ENCODE measurements at places on chromosomes 1 and 21.

GRCh38 chr1:21756393-21757089, 26.4 kb downstream of the USP48 start:
- DNase-seq: no peak

GRCh38 chr1:7902478-7903085, 38.1 kb downstream of the TNFRSF9 start:
- DNase-seq: peak; percentile 89

- no peak for DNase-seq
Observed at GRCh38 chr1:27555700-27556424, 48.1 kb downstream of the AHDC1 start.

GRCh38 chr1:184059887-184060286, 8.4 kb downstream of the TSEN15 start:
- no peak for DNase-seq

GRCh38 chr1:67570486-67571143, 114.4 kb upstream of the GADD45A start:
- DNase-seq: no peak

DNA sequence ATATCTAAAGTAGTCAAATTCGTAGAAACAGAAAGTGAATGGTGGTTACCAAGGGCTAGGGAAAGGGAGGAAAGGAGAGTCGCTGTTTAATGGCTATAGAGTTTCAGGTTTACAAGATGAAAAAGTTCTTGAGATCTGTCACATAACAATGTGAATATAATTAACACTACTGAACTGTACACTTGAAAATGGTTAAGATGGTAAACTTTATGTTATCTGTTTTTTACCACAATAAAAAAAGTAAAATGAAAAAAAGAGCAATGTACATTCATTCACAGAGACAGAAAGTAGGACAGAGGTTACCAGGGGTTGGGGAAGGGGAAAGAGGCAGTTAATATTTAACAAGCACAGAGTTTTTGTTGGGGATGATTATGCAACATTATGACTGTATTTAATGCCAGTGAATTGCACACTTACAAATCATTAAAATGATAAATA, 53.3 kb upstream of the SEC16B start:
- DNase-seq: no peak

- DNase-seq: peak; percentile 97
Observed at GRCh38 chr1:193059282-193060114, at the start of the genes RO60 and UCHL5. TSS of gene RO60 (plus strand) at chr1:193059612. CDS start at chr1:193069055, 9,443 bp downstream. TSS of gene UCHL5 (minus strand) at chr1:193059360. CDS start at chr1:193059260, 100 bp downstream.

GRCh38 chr21:34034369-34035014, 38.9 kb upstream of the MRPS6 start:
- no peak for DNase-seq

DNA sequence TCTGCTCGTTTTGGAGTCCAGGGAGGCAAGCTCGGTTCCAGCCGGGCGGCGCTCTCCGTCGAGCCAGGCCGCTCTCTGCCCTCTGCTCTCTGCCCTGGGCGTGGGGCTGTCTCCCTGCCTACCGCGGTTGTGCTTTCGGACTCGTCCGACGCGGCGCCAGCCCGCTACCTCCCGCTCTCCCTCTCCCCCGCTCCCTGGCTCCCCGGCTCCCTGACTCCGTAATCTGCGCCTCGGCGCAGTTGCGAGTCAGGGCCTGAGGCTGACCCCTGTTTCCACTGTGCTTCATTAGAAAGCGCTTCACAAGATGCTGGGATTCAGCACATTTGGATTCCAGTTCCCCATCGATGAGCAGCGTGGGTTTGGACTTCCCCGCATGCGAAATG, 2.2 kb downstream of the SOX13 start:
- peak; percentile 20 for DNase-seq

DNA sequence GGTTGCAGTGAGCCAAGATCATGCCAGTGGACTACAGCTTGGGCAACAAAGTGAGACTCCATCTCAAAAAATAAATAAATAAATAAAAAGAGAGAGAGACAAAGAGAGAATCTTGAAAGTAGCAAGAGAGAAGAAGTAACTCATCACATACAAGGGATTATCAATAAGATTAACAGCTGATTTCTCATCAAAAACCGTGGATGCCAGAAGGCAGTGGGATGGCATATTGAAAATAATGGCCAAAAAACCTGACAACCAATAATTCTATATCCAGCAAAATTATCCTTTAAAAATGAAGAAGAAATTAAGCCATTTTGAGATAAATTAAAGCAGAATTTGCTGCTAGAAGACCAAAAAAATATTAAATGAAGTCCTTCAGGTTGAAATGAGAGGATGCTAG, 35.7 kb downstream of the KLHDC7A start:
- no peak for DNase-seq

GRCh38 chr1:234621657-234622335, 11.8 kb upstream of the IRF2BP2 start:
- no peak for DNase-seq

DNA sequence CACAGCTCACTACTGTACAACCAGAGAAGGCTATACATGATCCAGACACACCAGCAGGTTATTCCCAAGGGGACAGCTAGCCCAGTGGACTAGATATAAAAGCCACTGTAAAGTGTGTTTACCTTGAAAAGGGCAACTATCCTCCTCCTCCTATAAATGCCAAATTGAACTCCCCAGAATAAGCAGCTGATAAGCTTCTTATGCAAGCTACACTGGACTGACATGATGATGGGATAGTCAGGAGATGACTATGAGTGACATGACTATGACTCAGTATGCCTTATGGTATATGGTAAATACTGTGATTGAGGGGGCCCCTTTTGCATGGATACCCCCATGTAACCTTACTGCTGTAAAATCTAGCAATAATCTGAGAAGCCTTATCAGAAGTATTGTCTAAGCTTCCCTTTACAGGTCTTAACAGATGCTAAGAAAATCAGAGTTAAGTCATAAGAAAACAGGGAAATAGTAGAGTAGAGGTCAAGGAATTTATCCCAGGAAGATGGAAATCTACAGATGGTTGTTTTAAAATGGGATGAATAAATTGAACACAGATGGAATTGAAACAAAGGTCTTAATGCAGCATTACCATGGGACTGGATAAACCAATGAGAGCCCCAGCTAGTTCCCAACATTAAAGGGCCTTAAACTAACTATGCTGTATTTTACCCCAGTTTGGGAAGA, 55.8 kb downstream of the TRIM33 start:
- DNase-seq: peak; percentile 85

- DNase-seq: no peak
Observed at GRCh38 chr1:117695796-117696490, 90.1 kb downstream of the TENT5C start.

DNA sequence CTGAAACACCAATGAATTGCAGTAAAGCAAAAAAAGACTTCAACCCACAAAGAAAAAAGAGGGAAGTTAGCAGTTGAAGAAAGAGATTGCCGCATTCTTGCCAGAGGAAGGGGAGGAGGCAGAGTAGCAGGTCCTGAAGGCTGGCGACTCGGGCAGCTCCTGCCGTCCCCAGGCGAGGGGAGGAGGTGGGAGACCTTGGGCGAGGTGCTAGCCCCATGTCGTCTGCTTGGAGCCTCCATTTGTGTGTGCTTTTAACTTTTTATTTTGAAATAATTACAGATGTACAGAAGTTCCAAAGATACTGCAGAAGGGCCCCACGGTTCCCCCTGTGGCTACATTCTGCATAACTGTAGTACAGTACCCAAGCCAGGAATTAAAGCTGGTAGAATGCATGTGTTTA, 6.7 kb downstream of the TRPM2 start:
- peak; percentile 72 for DNase-seq

DNA sequence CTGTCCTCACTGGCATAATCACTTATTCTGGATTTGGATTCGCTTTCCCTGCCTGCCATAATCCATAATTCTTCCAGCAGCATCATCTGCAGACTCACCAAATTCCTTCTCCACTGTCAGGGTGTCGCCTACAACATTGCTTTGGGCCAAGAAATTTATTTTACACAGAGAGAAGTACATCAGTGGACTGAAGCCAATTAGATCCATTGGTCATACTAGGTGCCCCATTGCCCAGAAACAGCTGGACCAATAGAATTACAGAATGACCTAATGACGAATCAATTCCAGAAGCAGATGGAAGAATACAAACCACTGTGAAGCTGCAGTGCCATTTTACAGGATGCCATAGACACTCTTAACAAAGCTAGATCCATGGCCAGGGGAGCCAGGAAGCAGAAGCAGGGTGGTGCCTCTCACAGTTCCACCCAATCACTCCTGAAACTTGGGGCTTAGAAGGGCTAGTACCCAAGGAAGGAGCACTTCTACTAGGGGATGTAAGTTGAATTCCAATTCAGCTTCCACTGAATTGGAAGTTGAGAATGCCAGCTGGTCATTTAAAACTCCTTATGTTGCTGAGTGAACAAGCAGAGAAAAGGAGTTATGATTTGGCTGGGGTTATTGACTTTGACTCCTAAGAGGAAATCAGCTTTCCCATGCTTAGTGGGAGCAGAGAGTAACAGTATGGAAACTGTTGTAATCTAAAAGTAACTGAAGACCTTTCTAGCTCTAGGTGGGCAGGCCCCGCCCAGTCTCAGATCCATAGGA, 44.0 kb downstream of the EDN2 start:
- DNase-seq: no peak

GRCh38 chr1:20151906-20152598, 12.9 kb downstream of the PLA2G2F start:
- DNase-seq: peak; percentile 80

DNA sequence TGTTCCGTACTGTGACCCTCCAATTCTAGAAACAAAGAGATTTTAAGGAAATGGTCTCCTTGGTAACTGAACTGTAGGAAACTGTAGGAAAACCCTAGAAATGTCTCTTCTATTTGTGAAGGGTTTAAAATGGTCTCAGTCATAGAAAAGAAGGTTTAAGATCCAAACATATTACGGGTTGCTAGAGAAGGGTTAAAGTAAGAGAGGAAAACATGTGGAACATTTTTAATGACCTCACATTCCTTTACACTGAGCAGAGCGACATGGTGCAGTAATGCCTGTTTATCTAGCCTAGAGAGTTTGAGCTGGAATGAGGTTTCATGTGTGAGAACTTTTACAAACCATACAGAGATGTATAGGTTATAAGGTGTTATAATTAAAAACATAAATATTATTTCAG, 36.9 kb upstream of the C1orf105 start:
- no peak for DNase-seq

- DNase-seq: no peak
Observed at GRCh38 chr21:42585881-42586280, 67.5 kb upstream of the PDE9A start.

GRCh38 chr1:43491061-43491460, 37.3 kb upstream of the HYI start:
- DNase-seq: no peak

- DNase-seq: no peak
Observed at GRCh38 chr21:34122047-34122446, 48.7 kb downstream of the MRPS6 start.

DNA sequence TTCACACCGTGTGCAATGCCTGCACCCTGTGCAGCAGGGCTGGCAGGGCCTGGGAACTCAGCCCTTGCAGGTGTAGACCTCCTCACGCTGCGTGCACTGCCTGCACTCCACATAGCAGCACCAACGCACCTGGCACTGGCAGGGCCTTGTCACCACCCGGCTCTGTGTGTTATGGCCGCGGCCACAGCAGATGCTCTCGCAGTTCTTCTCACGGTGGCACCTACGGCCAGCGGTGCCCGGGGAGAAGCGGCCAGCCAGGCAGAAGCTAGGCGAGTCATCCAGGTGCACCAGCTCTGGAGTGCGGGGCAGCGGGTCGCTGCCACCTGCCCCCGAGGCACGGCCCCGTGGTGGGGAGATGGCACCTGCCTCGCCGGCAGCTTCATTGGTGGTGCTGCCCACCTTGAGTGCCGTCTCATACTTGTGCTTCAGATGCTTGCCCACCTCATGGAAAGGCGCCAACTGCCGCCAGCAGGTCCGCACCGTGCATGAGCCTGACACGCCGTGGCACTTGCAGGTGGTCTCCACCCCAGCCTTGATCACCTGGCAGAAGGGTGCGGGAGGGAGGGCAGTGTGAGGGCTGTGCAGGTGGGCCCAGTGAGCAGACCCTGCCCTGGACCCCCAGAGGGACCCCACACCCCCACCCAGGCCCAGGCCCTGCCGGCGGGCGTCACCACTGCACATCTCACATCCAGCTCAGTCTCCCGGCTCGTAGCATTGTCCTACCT, 26.1 kb downstream of the WNT9A start:
- DNase-seq: no peak

- peak; percentile 40 for DNase-seq
Observed at GRCh38 chr1:53979712-53980450, 33.7 kb downstream of the LRRC42 start.

DNA sequence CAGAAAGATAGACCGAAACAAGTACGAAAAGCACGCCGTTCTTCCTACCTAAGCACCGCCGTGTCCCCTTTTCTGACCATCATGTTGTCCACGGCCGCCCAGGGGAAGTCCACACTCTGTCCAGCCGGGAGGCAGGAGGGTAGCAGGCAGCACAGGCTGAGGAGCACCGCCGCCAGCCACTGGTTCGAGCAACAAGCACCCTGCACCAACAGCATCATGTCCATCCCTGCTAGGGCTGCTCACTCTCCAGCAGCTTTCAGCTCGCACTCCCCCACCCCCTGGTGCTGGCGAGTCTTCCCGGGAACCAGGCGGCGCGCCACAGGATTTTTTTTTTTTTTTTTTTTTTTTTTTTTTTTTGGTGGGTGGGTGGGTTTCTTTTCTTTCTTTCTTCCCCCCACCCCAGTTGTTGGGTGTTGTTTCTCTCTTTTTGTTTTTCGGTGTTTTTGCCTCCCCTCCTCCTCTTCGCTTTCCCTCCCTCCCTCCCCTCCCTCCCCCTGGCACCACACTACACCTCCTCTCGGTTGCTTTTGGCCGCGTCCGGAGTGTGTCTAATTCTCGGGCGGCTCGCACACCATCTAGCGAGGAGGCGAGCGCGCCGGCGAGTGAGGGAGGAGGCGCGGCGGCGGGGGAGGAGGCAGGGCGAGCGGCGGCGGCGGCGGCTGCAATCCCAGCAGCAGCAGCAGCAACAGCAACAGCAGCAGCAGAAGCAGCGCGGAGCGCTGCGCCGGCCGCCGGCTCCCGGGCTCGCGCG, at the start of gene NEGR1:
Gene NEGR1 (minus strand): TSS at position 269 of the 751 bp plus-strand sequence.
- peak; percentile 72 for DNase-seq

DNA sequence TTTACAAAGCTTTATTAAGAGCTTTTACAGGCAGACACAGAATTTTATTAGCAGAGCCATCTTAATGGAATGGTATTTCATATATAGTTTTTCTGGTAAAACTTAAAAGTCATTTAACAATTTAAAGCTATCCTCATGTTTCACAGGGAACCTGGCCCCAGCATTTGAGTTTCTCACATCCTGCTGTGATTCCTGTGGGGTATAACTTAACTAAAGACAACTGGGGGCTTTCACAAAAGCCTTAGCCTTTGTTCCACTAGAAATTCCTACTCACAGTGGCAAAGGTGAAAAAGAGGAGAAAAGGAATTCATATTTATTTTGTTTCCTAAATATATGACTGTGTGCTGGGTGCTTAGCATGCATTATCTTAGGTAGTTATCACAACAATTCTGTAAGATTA, 233.9 kb downstream of the DENND1B start:
- no peak for DNase-seq

- peak; percentile 64 for DNase-seq
Observed at GRCh38 chr1:159000625-159001024, 9.1 kb upstream of the IFI16 start.

DNA sequence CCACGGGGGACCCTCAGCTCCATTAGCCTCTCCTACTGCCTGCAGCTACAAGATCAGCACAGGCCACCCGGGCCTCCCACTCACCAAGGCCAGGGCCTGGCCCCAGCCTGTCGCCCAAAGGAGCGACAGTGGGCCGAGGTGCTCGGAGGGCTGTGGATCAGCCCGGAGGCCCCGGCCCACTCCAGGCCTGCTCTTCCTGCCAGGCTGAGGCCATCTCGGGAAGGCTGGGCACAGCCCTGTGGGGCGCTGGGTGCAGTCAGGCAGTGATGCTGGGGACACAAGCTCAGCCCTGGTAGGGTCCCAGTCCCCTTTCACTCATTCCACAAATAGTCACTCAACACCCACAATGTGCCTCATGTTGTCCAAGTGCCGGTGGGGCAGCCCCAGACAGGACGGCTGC, 58.8 kb downstream of the CASZ1 start:
- DNase-seq: no peak

GRCh38 chr1:156947818-156948525, 27.5 kb downstream of the LRRC71 start:
- DNase-seq: no peak

Measured in inflammatory macrophage treated with lipopolysaccharide for 1 hour (primary cell).